ENCODE measurements at places on chromosomes 6 and 20.

DNA sequence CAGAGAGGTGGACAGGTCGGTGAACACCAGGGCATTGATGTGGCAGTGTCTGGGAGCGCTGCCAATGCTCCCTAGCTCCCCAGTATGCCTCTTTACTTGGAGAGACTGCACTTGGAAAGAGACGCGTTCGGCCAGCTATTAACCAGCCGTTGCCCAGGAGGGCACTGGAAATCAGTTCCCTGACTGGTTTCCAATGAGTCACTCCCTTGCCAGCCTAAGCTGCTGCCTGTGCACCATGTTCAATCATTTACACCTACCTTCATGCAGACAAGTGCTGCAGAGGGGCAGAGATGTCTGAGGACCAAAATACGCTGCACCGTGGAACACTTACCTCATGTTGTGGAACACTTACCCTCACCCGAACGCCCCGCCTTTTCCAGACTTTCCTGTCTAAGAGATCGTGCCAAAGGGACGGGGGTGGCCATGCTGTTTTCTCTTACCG lies 151.6 kb downstream of the SOBP start:
- no peak for DNase-seq

GRCh38 chr6:25777031-25777430 lies 22.5 kb downstream of the SLC17A4 start:
- DNase-seq: no peak

DNA sequence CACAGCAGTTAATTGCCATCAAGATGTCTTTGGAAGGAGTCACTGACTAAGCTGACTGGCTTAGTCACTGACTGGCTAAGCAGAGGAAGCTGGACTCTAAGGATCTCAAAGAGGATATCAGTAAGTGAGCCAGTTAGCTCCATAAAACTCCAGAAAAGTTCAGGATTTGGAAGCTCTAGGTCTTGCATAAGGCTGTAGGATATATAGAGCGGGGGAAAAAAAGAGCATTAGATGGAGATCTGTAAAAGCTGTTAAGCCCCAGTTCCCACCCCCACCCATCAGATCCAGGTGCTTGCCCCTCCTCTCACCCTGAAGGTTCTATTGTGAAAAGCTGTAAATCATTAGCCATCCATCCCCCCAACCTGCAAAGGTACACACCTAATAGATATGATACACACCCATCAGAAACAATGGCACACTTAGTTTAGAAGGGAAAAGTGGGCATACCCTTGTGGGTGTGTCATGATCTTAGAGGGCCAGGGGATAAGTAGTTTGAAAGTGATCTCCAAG lies 32.2 kb downstream of the CARMIL1 start:
- no peak for DNase-seq

DNA sequence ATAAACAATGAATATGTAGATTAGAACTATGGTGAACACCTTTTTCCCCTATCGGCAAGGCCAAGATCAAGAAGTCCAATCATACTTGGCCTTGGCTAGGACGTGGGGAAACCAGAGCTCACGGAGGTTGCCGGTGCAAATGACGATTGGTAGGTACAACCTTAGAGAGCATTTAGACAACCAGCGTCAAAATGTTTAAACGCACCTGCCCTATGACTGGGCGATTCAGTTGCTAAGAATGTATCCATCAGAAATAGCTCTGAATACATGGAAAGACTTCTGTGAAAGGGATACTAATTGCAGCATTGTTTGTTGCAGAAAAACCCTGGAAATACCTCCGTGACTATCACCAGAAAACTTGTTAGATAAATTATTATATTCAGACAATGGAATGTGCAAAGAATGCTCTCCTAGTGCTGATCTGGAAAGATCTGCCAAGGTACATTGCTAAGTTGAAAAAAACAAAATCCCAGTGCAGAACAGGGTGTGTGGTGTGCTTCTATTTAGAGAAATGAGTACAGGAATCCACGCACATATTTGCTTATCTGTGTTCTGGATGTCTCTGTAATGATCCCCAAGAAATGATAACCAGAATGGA lies 48.0 kb upstream of the PTPN1 start:
- no peak for DNase-seq

DNA sequence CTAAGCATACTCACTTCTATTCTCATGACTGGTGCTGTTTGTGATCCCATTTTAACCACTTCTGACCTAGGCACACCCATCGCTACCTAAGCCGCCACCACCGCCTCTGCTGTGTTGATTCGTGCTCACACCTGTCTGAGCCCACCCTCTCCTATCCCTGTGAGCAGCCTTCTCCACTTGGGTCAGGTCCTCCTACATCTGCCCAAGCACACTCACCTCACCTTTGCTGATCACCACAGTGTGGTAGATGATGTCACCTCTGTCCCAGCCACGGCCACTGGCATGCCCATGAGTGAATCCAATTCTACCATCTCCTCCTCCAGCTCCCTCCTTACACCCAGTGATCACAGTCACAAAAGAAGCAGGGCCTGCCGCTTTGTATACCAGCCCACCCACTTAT lies 20.8 kb downstream of the MUC22 start:
- no peak for DNase-seq

DNA sequence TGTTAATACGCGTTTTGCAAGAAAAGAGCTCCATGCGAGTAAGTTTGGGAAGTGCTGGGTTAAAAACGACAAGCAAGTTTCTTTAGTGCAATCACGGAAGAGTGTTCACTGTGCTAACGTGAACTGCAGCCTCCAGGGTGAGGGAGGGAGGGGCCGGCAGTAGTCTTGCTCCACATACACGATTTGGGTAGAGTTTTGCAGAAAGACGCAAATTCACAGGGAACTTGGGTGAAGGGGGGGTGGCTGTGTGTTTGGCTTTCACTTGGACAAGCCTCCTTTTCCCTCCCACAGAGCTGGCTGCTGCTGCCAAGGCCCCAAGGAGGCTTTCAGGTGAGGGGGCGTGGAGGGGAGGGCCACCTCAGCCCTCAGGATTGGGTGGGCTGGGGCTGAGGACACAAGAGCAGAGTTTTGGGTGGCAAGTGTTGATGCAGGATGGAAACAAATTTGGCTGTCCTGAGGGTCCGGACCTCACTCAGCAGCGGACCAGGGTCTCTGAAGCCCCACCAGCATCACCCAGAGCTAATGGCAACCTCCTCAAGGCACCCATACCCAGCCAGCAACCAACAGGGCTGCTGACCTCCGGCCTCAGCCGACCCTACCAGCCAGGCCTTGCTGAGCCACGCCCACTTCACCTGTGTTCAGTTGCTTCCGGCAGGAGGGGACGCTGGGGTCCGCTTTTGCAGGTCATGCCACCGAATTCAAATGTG lies 204.5 kb downstream of the ERMARD start:
- peak; percentile 96 for DNase-seq

- no peak for DNase-seq
These were observed 4.6 kb downstream of the MAP3K4 start for GRCh38 chr6:160996131-160996601.

DNA sequence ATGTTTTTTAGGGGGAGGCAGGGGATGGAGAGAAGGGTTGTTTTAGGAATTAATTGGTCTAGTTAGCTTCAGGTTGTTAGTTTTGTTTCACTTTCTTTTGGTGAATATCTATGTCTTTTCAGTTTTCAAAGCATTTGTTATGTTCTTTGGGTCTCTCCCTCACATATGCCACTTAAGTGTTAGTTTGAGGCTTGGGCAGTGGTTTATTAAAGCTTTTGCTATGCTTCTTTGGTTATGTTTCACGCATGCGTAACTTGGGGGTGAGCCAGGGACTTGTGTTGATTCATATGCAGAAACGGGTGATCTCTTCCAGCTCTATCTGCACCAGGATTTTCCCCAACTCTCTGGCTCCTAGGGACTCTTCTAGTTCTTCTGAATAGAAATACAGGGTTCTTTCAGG lies 11.4 kb upstream of the MMS22L start:
- no peak for DNase-seq

GRCh38 chr20:23584434-23585199 lies 16.3 kb upstream of the CST9L start:
- DNase-seq: no peak

DNA sequence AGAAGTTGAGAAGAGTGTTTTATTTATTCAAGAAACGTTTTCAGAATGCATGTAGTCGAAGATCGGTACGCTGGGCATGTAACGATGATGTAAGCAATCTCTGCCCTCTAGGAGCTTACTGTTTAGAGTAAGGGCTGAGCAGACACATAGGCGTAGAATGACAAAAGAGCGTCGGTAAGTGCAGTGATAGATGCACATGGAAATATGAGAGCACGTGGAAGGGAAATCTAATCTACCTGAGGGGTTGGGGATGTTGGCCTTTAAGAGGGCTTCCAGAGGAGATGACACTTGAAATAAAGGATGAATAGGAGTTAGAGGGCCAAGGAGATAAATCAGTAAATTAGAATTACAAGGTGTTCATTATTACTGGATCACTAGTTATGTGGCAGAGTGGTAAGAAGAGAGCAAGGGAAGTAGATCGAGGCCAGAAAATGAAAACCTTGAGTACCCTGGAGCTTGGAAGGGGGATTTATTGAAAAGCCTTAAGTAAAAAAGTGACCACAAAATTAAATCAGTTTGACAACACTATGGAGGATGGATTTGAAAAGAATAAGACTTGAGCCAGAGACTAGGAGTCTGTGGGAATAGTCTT lies 782 bp downstream of the TRMT11 start:
- no peak for DNase-seq

- no peak for DNase-seq
These were observed 174.3 kb upstream of the ID4 start for GRCh38 chr6:19662911-19663310.

DNA sequence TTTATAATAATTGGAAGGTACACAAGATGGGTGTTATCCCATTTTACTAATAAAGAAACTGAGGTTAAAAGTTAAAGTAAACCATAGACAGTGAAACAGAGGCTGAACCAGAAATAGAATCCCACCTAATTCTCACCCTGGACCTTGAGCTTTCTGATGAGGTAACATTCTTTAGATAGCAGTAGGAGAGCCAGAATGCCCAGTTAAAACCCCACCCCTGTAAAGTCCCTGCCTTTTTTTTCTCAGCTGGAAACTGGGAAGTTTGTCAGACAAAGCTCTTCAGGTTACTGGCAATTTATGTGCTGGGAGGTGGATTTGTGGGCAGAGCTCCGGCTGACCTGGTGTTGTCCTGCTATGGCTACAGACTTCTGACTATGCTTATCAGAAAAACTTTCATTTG lies 1.9 kb upstream of the MCHR2 start:
- DNase-seq: no peak

- no peak for DNase-seq
These were observed 56.2 kb downstream of the CTCFL start for GRCh38 chr20:57468523-57469417.

- DNase-seq: no peak
These were observed 162.8 kb downstream of the BTBD9 start for GRCh38 chr6:38476888-38477287.

DNA sequence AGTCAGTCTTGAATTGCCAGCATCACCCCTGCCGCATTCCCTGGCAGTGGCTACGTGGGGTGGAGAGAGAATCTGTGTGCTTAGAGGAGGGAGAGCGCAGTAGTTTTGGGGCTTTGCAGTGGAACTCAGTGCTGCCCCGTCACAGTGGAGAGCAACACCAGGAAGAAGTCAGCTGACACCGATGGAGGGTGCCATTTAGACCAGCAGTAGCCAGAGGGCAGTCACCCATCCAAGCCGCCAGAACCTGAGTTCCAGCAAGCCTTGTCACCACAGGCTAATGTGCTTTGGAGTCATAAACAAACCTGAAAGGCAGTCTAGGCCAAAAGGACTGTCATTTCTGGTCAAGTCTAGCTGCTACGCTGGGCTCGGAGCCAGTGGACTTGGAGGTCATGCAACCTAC lies 22.0 kb upstream of the PERP start:
- DNase-seq: no peak

DNA sequence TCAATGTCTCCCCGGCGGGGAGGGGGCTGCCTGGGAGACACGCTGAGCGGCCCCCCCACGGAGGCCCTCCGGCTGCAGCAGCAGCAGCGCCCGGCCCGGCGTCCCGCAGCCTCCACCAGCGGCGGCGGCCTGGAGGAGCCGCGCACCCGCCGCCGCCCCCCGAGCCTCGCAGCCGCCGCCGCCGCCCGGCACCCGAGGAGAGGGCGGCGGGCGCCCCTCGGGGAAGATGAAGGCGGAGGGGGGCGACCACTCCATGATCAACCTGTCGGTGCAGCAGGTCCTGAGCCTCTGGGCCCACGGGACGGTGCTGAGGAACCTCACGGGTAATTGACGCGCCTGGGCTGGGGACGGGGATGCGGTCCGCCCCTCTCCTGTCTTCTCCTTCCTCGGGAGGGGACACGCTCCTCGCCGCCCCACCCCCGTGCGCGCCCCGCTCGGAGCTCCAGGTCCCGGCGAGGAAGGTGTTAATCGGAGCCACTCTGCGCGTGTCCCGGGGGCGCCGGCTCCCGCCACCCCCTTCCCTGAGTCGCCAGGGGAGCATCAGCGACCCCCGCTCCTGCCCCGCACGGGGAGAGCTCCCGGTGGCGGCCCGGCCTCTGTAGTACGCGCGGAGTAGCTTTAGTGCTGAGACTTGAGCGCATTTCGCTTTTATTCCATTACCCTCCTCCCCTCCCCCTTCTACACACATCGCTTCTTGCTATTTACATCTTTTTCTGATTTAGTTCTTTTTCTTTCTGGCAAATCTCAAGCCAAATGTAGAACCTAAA lies 686 bp downstream of the TMEM170B start:
- DNase-seq: no peak

DNA sequence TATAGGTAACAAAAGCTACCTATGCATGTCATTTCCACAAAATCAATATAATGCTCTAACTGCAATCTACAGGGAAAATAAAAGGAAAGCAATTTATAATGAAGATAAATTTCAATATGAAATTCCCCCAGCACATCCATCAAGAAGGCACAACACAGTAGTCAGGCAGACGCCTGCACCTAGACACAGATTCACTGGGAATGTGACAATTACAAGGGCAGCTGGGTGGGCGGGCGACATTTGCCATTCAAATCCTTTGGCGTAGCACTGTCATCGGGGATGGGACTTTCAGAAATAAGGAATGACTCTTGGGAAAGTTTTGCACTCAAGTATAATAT lies 60.4 kb downstream of the SULF2 start:
- DNase-seq: no peak

DNA sequence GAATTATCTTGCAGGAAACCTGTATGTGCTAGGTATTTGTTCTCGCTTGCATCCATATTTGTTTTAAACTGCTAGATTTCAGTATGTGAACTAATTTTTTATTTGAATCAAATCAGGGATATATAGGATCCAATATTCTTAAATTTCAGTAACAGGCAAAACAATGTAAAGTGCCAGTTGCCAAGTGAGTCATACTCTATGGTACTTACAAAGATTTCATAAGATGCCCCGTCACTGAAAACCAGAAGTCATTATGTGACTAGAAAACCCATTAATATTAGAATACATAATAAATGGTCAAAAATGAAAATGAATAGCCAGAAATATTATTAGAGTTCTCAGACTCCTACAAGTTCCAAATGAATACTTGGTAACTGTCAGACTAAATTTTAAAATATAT lies 481.2 kb downstream of the TFAP2A start:
- DNase-seq: no peak

DNA sequence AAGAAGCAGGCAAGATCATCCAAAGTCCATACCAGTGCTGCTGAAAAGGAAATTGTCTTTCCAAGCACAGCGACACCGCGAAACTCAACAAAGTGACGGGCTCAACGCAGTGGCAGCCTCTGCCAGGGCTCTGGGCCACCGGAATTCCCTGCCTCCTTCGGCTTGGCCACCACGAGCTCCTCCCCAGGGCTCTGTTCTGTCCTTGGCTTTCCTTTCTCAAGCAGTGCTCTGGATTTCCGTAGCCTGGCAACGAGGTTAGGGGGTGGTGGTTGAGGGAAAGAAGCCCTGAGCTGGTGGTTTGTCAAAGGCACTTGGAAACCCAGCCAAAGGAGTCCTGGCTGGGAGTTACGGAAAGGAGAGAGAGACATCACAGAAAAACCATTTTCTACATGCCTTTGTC lies 31.2 kb downstream of the PRR18 start:
- peak; percentile 79 for DNase-seq
